ENCODE measurements at places on chromosomes 3 and 15.

DNA sequence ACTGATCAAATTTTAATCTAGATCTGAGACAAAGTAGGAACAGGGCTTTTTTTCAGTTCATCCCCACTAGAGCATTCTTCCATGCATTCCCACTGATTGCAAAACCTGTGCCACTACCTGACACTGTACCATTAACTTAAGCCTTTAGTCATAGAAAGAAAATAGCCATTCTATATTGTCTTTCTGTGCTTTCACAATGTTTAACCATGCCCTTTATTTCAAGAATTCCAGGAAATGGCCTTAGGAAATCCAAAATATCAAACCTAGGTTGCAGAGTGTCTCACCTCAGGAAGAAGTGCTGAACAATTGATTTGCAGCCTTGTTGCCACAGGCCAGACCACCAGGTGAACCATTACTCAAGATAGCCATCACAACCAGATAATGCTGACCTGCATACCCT is 56.2 kb upstream of the TGFBR2 start:
- no peak for DNase-seq

GRCh38 chr15:77059786-77060361 is 11.0 kb downstream of the TSPAN3 start:
- DNase-seq, result no peak

DNA sequence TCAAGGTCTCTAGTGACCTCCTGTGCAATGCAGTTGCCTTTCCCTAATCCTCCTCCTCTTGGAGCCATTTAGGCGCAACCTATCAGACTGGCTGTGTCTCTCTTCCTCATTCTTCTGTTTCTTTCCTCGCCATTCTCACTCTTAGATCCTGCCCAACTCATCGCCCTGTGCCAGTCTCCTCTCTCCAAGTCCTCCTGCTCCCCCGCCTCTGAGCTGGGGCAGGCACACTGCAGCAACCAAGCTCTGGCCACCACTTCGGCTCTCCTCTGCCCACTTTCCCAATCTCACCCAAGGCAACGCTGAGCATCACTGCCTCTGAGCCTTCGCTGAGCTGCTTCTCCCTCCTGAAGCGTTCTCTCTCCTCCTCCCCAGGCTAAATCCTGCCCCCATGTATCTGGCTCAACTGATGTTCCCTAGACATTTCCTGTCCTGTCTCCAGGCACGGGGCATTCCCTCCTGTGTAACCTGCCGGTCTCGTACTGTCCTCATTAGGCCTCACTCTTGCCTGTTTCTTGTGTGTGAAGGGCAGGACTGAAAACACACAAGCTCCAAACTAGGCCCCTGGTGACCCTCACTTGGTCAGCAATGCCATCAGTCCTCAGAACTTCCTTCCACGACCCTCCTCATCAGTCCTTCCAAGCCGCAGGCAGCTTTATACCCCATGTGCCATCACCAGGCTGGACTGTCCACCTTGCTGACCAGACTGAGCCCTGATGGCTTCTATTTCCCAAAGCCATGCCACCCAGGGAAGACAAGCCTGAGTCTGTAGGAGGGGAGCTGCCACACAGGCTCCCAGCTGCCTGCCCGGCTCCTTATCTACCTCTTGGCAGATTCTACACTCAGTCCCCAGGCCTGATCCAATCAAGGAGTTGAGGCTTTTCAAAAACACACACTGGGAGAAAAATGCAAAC is 85.6 kb downstream of the SEC22A start:
- DNase-seq, result no peak

- peak; percentile 64 for DNase-seq
These were observed 416 bp upstream of the CORO2B start for GRCh38 chr15:68578175-68578979.

- DNase-seq, result no peak
These were observed 202.2 kb downstream of the KLF13 start for GRCh38 chr15:31528846-31529245.

DNA sequence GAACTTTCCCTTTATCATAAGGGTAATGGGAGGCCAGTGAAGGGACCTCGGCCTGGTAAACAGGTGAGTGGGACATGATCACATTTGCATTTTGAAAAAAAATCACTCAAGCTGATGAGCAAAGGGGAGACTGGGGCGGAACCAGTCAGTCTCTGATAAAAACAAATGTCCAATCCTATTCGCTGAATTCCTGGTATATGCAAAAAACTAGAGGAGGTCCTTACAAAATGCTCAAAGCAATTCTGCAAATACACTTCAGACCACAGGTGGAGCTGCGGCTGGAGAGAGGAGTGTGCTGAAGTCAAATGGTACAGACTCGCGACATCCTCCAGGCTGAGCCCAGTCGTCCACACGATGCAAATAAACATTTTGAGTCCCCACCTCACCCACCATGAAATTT is 166.7 kb downstream of the FOXP1 start:
- no peak for DNase-seq

DNA sequence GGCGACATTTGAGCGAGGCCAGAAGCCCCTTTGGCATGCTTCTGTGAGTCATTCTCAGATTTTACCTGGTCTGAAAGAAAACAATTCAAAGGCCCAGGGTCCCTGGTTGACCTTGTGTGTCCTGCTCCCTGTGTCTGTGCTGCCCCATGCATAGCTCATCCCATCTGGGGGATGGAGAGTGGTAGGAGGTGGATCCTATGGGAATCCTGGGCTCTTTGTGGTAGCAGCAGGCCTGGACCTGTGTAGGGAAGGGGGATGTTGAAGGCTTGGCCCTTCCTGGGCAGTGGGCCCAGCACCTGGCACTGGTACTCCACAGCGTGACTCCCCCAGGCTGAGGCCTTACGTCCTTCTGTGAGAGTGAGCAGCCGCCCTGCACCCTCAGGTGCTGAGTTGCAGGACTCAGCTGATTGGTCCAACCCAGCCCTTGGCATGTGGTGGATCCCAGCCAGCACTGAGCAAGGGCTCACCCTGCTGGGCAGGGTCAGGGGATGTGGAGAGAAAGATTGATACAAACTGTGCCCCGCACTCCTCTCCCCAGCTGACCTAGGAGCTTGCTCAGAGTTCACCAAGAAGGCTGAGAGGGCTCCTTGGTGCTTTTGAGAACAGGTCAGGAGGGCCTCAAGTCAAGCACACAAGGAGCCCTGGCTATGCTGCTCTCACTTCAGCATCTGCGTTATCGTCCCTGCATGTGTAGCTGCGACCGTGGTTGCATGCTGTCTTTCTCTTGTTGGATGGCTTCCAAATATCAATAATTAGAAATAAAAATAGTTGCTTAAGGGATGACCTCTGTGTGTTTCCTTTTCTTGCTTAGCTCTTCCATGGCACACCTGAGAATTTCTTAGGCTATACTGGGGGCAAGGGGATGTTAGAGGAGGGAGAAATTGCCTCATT is 21.4 kb upstream of the JMJD7 start:
- no peak for DNase-seq

GRCh38 chr3:60582288-60582687 is 669.0 kb downstream of the FHIT start:
- DNase-seq, result no peak

DNA sequence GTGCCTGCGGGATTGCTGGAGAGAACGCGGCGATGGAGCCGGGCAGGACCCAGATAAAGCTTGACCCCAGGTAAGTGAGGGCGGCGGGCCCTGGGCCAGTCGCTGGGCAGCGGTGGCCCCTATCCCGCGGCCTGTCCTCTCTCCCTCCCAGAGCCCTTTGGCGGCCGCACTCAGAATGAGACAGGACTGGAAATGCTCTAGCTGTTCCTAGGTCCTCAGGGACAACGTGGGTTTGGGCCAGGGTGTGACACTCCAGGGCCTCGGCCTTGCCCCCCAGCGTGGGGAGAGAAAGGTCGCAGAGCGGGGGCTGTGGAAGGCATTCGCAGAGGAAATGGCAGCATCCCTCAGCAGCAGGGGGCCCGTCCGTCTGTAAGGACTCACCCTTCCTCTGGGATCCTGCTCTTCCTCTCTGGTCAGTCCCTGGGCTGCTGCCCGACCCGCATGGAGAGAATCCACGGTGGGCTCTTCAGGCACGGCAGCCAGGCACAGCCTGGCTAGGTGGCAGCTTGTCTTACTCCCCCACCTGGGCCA is 412 bp downstream of the SLC51A start:
- no peak for DNase-seq

DNA sequence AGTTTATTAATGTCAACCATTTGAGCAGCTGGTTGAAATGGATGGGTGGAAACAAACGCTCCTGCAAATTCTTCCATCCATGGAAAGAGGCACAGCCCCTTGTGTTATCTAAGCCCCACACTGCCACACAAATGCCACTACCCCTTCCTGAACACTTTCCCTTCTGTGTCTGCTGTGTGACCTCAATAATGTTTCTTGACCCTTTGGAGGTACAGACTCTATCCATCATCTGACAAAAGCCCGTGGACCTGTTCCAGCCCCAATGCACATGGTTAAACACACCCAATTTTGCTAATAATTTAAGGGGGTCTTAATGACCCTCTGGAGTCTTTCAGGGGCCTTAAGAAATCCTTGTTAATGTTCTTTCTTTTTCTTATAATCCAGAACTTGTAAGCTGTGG is 482.2 kb upstream of the CFAP20DC start:
- DNase-seq, result no peak

GRCh38 chr3:193598202-193598601 is 5.2 kb downstream of the OPA1 start:
- no peak for DNase-seq
